ENCODE measurements at places on chromosomes 2 and 18.

DNA sequence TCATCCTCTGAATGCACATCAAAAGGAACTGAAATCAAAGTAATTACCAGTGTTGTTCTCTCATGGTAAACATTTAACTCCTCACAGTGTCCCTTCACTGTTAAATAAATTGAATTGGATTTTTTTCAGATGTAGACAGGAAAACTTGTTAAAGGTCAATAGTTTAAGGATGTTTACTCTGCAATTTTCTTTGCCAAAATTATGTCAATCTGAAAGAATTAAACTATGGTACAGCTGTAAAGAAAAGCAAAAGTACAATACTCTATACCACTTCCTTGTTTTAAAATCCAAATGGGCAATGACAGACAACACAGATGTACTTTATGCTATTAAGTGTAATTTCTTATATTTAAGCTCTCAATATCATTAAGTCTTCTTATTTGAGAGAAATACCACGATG is 153.2 kb downstream of the WDPCP start:
- no peak for DNase-seq

GRCh38 chr2:61157371-61158003 is 4.5 kb upstream of the C2orf74 start:
- DNase-seq: no peak

GRCh38 chr18:12079491-12080237 is 14.0 kb upstream of the ANKRD62 start:
- DNase-seq: no peak

DNA sequence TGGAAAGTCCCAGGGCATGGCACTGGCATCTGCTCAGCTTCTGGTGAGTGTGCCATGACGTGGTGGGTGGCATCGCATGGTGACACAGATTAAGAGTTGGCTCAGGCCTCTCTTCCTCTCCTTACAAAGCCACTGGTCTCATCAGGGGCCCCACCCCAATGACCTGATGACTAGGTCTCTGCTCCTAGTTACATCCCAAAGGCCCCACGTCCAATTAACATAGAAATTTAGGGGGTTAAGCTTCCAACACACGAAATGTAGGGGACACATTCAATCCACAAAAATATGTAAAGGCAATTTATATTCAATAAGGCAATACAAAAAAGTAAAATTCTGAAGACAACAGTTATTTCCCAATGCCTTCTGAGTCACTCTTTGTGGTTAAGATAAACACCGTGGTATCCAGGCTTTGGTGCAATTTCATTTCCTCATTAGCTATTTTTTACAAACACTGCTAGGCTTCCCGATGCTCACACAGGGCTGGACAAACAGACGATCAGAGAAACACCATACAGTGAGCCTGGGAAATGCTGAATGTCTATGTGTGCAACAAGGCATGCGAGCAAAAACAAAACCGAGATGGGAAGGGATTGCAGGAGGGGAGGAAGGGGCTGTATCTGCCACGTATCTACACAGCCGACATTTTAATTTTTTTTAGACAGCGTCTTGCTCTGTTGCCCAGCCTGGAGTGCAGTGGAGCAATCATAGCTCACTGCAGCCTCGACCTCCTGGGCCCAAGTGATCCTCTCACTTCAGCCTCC is 67.2 kb downstream of the MBP start:
- no peak for DNase-seq

DNA sequence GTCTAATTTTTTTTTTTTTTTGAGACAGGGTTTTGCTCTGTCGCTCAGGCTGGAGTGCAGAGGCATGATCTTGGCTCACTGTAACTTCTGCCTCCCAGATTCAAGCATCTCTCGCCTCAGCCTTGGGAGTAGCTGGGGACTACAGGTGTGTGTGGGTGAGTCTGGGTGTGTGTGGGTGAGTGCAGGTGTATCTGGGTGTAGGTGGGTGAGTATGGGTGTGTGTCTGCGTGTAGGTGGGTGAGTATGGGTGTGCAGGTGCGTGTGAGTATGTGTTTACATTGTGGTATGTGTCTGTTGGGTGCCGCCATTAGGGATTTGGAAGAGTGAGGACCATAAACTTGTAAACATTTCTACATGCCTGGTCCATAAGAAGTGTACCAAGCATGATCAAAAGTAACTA is 1.5 kb upstream of the RAB6C start:
- DNase-seq: no peak

DNA sequence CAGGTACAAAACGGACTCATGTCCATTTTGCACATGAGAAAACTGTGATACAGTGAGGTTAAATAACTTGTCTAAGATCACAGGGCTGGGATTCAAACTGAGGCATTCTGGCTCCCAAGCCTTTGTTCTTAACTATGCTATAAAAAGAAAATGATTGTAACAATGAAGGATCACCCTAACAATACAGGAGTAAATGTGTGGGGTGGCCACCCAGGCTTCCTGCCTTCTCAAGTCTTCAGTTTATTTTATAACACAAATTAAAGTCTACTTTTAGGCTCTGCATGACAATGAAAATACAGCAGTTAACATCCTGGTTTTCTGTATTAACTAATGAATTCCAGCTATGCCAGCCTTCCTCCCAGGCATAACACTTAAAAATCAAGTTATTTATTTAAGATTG is 7.6 kb downstream of the WDFY1 start:
- no peak for DNase-seq

DNA sequence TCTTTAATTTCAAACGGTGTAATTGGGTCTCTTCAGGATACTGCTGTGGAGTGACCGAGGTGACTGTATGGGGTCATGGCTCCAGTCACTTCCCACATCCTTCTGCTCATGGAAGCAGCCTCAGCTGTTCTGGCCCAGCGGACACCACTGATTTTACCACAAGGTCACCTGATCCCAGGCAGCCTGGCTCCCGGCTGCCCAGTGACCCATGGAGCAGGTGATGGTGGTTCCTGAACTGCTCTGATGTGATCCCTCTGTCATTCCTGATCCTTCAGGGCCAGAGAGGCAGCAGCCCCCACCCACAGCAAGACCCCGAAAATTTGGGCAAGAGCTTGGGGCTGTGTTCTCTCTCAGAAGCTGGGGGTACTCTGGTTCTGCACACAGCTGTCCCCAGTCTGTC is 35.5 kb upstream of the HS6ST1 start:
- DNase-seq: no peak

DNA sequence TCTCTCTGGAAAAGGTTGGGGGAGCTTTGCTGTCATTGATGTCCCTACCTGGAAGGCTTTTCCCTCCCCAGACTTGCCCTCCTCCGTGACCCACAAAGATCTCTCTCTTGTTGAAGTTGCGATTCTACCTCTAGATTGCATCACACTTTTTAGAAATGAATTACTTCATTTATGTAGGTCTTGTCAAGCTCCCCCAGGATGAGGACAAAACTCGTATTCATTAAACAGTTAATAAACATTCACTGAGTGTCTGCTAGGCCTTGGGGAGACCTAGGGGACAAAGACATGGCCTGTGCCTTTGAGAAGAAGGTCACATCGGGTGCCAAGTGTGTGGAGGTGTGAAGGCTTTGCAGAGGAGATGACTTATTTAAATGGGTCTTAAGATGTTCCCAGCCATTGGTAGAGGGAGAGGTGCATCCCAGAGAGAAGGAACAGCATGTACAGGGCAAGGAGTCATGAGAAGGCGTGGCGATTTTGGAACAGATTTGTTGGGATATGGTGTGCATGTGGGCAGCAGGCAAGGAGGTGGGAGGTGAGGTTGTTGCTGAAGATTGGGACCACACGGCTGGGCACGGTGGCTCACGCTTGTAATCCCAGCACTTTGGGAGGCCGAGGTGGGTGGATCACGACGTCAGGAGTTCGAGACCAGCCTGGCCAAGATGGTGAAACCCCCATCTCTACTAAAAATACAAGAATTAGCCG is 9.8 kb upstream of the YWHAQ start:
- DNase-seq: no peak

DNA sequence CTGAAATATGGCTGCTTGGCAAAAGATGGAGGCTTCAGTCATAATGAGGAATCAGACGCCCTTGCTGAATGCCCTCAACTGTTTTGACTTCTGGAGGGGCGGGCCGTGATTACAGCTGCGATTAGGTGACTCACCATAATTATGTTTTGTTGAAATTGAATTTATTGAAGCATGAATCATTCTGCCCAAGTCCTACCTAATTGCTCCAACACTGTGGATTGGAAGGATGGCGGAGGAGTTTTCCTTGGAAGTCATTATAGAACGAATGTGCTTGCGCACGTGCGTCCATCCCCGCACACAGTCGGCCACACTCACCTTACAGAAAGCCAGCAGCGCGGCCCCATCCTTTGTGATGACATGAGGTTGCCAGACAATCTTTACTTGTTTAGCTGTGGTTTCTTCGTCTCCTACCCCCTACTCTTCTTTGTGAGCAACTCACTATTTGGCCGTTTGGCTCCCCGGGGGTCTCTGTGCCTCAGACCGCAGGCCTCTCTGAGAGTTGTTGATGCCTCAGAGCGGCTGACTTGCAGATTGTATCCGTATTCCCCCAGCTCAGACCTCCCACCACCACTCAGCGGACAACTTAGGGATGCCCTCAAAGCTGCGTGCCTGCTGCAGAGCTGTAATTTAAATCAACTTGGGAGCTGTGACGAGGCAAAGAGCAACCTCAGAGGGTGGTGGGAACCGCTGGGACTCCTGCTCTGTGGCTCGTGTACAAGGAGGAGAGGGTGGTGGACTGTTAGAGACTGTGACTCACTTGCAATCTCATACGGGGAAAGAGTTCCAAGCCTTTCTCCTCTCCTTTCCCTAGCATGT is 513.4 kb downstream of the TNS1 start:
- no peak for DNase-seq

DNA sequence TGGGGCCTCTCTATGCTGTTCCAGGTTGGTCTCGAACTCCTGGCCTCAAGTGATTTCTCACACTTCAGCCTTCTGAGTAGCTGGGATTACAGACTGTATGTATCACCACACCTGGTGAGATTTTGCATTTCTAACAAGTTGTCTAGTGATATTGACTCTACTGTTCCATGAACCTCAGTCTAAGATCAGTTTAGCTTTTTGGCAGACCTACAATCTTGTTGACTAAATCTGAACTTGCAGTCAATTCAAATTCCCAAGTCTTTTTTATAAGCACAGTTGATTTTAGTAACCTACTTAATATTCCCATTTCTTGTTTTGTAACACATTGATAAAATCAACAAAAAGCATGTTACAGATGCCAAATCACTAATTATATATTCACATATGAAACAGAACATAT is 266.1 kb upstream of the CYP26B1 start:
- no peak for DNase-seq

DNA sequence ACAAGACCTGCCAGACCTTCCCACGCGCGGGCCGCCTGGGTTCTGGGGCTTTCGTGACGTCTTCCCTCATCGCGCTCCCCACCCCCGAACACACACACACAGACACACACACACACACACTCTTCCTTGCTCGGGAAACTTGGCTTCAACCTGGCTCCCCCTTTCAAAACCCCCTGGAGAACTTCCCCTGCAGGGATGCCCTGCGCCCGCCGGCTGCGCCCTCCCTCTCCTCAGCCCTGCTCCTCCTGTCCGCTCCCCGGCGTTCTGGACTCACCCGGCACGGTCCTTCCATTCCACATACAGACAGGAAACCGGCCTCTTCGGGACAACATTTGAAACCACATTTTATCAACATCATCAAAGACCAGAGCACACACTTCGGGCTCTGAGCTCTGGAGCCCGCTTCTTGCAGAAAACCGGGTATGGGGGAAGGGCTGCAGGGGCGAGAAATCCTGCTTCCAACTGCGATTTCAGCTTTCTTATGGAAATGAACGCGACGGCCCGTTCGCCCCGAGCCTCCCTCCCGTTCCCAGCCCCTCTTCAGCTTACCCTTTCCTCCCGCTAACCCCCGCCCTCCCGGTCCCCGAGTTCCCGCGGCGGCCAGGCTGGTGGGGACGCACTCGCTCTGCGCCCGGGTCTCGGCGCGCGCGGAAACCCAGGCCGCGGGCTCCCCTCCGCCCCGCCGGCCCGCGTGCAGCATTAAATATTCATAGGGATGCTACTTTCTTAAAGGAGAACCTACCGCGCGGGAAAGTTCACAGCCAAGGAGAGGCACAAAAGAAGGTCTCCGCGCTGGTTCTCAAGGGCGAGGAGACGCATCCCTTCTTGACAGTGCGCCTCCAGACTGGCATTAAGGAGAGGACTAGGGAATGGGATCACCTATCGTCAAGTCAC is 18.3 kb downstream of the POU3F3 start:
- no peak for DNase-seq

DNA sequence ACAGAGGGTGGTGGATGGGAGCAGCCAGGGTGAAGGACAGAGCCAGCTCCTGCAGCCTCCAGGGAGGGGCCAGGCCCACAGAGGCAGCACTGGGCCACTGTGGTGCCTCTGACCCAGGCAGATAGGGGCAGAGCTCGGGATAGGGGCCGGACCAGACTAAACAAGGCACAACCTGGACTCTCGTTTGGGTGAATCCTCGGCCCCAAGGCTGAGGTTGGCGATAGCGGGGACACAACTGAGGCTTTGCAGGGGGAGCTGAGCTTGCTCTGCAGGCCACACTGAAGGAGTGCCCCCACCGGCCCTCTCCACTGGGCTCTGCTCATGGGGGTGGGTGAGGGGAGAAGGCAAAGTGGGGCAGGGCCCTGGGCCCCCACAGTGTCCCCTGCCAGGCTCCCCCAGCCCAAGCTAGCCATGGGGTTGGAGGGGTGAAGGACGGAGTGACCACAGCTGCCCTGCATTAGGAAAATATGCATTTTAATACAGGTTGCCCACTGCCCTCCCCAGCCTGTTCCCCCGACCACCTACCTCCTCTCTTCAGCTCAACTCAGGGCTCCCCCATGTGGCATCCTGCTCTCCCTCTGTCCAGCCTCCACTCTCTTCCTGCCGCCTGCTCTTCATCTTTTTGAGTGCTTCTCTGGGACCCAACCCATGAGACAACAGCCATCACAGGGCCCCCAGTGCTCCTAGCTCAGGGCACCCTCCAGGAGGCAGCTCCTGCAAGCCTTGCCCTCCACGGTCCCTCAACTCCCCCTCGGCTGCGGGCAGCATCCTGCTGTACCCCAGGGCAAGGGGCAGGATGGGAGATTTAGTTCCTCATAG is 152.8 kb downstream of the INHBB start:
- no peak for DNase-seq

GRCh38 chr18:59075923-59076322 is 63.8 kb upstream of the SEC11C start:
- no peak for DNase-seq

GRCh38 chr18:10006311-10006893 is 92.6 kb downstream of the VAPA start:
- no peak for DNase-seq

DNA sequence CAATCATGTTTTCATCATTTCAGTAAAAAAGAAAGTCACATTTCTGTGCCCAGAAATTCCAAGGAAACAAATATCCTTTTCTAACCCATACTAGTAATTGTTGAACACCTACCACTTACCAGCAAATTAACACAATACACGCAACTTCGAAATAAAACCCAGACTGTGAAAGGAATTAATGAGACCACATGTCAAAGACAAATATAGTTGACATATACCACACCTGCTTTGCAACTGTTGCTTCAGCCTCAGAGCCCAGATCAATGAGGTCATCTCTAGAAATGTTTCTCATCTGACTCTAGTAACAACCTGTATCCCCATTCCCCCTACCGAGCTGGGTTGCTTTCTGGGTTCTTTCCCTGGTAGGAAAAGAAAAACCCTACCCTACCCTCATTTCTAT is 52.6 kb downstream of the TRIP12 start:
- no peak for DNase-seq

GRCh38 chr2:30800159-30800558 is 7.1 kb downstream of the CAPN13 start:
- no peak for DNase-seq

Measured in C1 segment of cervical spinal cord (tissue), 14 donors.